Activated naive CD4-positive, alpha-beta T cell (primary cell): ENCODE measurements at places on chromosomes 4 and X.

GRCh38 chr4:57550198-57550597 lies 440.0 kb upstream of the IGFBP7 start:
- DNase-seq, result no peak

- DNase-seq, result no peak
These were observed 291.0 kb upstream of the CPEB2 start for GRCh38 chr4:14711259-14711658.

DNA sequence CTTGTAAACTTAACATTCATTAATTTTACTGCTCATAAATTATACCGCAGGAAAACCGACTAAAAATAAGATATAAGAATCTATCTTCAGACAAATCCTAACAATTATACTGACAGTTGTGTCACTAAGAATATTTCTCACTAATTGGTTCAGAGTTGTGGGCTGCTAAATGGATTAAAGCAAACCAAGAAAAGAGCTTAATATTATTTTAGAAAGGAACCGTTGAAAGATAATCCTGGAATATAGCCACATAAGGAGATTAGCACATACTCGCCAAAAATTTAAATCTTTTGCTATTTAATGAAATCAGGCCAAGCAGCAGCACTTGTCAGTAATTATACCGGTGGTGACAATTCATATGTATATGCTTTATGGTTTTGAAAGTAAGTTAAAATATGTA lies 132.8 kb downstream of the SLIT2 start:
- no peak for DNase-seq

GRCh38 chr4:1225272-1226143 lies 23.4 kb downstream of the CTBP1 start:
- no peak for DNase-seq

- DNase-seq, result no peak
These were observed 8.5 kb upstream of the TCEAL9 start for GRCh38 chrX:103347682-103348397.

DNA sequence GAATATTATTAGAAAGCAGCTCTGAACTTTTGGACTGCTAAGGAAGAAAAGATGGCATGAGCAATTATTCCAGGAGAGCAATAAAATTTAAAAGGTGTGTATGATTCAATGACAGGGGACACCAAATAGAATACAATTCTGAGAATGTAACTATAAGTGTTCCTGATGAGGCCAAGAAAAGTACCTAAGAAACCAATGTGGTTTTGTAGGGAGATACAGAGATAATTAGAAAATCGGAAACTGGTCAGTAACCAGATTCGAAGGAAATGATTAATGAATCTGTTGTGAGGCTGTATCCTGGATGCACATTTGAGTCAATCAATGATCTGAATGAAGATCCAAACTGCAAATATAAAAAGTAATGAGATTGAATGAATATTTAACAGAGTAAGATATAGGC lies 6.0 kb downstream of the NOA1 start:
- DNase-seq, result no peak

GRCh38 chrX:109840585-109840984 lies 107.5 kb upstream of the ACSL4 start:
- no peak for DNase-seq

GRCh38 chrX:131729295-131729694 lies 185.4 kb downstream of the OR13H1 start:
- DNase-seq, result peak; percentile 72

DNA sequence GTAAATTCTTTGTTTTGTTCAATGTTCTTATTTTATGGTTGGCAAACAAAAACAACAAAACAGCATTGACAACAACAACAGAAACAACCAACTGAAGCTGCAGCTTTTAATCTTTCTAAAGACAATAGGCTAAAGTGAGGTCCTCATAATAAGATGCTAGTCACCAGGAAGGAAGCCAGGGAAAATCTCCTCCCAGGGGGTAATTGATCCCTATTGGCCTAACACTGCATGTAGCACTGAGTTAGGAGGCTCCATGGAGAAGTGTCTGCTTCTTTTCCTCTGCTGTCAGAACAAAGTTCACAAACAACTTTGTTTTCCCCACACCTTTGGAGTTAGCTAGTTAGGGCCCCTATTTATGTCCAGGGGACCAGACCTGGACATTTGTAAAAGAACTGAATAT lies 4.7 kb upstream of the LRAT start:
- no peak for DNase-seq

GRCh38 chrX:134717698-134718097 lies 59.4 kb upstream of the PLAC1 start:
- no peak for DNase-seq

DNA sequence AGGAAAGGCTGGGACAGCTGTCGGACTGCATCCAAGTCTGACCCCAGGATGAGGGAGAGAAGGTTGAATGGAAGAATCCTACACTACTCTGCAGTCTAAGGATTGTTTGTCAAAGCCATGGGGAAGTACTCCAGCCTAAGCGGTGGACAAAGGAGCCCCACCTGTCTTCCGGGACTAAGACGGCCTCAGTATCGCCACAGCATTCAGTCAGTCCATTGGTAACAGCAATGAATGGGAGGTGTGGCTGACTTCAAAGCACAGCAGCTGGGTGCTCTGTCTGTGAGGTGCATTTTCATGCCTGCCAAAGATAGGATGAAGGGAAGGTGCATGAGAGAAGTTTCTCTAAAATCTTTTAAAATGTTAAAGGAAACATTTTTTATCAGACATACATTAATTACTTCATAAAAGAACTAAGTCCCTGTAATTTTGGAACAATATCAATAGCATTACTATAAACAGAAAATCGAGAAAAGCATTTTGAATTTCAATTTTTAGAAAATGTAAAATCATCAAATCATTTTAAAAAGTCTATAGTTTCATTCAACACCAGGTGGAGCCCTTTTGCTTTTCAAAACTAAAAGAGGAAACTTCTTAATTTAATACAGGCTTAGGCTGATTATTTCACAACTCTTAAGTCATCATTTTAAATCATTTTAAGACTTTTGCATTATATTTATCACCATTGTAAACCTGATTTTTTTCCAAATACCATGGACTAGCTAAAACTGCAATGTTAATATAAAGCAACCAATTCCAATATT lies 27.6 kb upstream of the INTU start:
- no peak for DNase-seq

- no peak for DNase-seq
These were observed 607.8 kb upstream of the ZFP42 start for GRCh38 chr4:187387739-187388138.

DNA sequence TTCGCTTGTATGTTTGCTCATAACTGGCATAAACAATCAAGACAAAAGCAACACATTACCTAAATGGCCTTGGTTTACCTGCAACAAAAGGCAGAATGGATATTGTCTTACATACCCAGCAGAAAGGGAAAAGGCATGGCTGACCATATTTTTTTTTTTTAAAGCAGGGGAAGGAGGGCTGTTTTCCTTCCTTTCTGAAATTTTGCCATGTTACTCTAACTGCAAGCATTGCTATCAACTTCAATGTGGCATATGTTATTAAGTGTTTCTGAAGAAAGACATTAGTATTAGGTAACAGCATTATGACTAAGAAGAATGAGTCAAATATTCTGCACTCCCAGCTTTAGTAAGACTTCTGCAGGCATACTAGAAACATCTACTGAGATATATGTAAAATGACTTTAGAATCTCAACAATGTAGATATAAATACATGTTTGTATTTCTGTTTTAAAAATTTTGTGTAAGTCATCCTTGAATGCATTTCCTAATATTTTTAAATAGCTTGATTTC lies 512.6 kb upstream of the FAM241A start:
- no peak for DNase-seq

DNA sequence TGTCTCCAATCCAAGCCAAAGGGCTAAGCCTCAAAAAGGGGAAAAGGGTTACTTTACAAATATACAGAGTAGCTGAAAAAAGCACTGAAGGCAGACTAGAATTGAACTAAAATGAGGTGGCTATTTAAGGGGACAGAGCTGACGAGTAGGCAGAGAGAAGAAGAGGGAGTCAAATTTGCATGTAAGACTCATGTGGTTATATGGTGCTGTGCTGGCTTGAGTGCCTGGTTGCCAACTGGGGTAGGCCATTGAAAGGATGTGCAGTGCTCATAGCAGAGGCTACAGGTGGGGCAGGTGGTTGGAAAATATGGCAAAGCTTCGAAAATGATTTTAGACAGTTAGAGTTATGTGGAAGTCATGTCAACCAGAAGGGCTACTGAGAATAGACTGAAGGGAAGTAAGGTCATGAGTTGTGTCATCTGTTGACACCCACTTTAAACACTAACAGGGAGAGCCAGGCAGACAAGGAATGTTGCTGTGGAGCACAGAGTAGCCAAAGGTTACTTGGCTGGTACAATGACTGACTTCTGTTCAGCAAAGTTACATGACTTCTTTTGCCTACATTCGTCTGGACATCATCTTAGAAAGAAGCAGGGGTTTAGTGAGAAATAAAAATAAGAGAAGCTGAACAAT lies 1210.4 kb downstream of the ADGRL3 start:
- no peak for DNase-seq

GRCh38 chr4:12778191-12778590 lies 705.9 kb downstream of the RAB28 start:
- DNase-seq, result no peak

DNA sequence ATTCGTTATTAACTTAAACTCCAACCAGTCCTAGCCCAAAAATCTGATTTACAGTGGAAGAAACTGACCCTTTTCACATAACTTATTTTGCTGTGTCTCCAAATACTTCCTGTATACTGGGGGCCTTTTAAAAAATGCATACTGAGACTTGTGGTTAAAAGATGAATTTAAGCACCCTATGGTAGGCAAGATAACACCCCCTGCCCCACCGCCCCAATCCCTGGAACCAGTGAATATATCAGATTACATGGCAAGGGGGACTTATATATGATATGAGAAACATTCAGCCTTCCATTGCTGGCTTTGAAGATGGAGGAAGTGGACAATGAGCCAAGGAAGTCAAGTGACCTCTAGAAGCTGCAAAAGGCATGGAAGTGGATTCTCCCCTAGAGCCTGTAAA lies 3.1 kb upstream of the CLCN3 start:
- DNase-seq, result no peak

DNA sequence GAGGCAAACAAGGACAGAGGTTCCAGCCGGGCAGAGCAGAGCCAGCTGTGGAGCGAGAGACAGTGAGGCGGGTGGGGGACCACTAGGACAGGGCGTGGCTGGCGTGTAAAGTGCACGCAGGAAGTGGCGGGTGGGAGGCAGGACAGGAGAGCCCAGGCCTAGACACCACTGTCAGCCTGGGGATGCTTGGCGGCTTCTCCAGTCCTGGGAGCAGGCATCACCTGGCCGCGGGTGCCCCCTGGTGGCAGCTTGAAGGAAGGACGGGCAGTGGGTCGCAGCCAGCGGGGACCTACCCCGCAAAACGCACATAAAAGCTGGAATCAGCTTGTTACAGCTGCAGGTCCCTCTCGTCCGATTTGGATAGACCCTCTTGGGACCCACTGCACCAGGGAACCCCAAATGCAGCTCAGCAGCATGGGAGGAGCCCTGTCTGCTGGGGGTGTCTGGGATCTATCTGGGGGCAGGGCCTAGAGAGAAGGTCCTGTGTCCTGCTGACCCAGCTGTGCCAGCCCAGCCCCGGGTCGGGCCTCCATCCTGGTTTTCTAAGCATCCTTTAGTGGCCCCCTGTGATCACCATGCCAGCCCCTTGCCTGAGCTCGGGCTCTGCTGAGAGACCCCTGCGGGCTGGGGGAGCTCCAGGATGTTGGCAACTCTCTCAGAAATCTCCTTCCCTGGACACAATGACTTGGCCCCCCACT lies 57.7 kb downstream of the WFS1 start:
- peak; percentile 70 for DNase-seq

- DNase-seq, result no peak
These were observed 1.0 kb upstream of the PIN4 start for GRCh38 chrX:72180539-72180938.

GRCh38 chrX:10633722-10634121 lies 13.3 kb upstream of the MID1 start:
- no peak for DNase-seq

DNA sequence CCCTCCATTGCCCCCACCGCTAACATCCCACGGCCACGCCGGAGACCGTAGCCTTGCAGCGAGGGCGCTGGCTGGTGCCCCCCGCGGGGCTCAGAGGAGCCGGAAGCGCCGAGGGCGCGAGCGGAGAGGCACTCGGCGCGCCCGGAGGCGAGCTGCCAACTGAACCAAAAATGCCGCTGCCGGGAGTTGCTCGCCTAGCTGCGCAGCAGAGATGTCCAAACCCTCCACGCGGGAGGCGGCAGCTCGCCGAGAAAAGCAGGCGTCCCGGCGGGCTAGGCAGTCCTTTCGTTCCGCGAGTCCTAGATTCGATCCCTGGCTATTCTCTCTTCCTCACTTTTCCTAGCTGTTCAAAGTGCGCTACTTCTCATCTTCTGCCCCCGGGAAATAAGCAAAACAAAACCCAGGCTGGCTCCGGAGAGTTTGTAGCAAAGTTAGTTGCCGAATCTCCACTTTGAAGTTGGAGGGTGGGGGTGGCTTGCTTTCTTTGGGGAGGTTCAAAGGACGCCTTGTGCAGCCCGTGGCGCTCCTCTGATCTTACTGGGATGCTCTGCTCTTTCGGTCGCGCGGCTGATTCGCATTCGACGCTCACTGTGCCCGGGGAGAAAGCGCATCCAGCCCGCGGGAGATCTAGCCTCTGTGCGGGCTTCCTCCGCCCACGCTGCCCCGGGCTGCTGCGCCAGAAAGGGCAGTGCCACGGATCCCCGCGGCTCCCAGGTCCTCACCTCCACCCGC lies 723 bp downstream of the NKX6-1 start:
- DNase-seq, result no peak

DNA sequence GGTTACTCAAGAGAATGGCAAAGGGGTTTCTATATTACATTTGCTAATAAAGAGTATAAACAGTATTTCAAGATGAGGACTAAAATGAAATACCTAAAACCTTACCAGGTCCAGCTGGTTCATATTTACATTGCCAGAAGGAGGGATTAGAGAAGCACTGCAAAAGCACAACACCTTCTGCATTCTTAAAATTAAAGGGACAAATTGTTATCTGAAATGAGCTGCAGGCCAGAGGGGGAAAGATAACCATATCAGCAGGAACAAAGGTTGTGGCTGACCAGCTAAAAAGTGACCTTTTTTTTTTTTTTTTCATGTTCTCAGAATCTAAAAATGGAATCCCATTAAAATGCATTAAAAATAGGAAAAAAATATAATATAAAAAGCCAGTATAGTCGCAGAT lies 39.7 kb downstream of the AFF2 start:
- no peak for DNase-seq

DNA sequence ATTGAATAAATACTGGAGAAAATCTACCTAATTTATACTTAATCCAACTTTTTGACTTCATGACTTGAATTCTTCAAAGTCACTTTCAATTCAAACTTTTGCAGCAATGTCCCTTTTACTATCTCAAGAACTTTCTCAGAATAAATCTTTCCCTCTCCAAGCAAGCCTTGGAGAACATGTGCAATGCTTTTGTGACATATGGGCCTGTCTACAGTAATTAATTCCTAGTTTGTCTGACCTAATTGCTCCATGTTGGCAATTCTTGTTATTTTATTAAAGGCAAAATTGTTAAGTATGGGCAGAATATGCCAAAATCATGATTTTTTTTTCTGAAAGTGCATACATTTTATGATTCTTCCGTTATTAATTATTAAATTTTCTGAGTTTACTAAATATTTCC lies 1115.3 kb downstream of the PDHA2 start:
- DNase-seq, result no peak
